ENCODE measurements at places on chromosomes 13 and 19.

- no peak for DNase-seq
These were observed 526.2 kb downstream of the SUCLA2 start for GRCh38 chr13:47474839-47475238.

DNA sequence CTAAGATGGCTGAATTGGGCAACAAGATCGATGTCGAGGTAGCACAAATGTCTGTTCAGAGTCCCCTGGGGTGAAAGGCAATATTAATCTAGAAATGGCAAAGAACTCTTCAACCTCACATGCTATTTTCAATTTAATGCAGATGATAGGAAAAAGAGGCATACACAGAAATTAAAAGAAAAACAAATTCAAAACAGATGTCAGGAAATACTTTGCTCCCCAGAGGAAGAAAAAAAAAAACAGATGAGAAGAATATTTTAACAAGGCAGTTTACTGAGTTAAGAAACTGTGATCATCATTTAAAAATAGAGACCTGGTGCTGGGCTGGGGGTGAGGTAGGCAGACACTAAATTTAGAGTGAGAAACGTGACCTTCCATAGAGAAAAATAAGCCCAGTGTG lies 421.9 kb upstream of the ARGLU1 start:
- DNase-seq, result no peak

DNA sequence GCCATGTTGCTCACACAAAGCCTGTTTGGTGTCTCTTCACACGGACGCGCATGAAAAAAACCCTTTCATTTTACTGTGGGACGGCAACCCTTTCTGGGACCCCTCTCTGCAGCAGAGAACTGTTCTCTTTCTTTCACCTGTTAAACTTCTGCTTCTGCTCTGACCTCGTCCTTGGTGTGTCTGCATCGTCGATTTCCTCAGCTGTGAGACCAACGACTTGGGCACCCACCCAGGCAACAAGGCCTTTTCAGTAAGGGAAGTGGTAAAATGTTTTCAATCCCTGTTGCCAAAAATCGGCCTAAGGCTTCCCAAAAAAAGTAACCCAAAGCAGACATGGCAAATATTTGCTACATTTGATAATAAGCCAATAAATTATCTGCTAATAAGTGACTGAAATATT lies 515.3 kb downstream of the IRS2 start:
- DNase-seq, result no peak

DNA sequence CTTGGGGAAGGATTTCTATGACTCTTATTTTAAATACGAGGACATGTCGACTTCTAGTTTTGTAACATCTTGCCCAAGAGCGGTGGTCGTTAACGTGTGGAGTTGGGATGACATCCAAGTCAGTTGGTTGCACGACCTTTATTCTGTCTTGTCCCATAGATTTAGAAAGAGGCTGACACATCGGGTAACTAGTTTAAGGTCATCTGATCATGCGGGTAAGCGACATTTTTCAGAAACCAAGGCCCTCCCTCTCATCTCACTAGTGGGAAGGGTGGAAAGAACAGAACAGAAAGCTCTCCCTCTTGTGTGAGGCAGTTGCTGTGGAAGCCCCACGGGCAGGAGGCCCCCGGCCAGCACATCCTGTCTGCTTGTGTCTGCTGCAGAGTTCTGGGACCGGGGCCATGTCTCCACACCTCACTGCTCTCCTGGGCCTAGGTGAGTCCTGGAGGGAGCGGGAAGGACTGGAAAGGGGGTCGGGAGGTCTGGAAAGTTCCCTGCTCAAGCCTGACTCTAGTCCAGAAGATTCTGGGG lies at the start of gene LAIR2:
TSS of gene LAIR2 (plus strand) at position 314 of the 531 bp plus-strand sequence. CDS start at position 402, 88 bp downstream.
- no peak for DNase-seq

DNA sequence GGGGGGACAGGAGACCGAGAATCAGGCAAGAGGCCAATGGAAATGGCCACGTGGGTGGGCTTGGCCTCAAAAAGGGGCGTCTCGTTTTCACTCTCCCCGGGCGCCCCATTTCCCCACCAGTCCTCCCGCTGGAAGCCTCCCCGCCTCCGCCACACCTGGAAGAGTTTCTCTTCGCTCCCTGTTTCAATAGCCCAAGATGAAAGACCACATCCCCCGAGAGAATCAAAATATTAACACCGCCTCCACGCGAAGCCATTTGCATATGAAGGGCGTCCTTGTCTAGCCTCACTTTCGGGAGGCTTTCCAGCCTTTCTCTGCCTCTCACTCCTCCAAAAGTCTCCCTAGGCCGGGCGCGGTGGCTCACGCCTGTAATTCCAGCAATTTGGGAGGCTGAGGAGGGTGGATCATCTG lies 691 bp upstream of the OLFM2 start:
- DNase-seq, result no peak

DNA sequence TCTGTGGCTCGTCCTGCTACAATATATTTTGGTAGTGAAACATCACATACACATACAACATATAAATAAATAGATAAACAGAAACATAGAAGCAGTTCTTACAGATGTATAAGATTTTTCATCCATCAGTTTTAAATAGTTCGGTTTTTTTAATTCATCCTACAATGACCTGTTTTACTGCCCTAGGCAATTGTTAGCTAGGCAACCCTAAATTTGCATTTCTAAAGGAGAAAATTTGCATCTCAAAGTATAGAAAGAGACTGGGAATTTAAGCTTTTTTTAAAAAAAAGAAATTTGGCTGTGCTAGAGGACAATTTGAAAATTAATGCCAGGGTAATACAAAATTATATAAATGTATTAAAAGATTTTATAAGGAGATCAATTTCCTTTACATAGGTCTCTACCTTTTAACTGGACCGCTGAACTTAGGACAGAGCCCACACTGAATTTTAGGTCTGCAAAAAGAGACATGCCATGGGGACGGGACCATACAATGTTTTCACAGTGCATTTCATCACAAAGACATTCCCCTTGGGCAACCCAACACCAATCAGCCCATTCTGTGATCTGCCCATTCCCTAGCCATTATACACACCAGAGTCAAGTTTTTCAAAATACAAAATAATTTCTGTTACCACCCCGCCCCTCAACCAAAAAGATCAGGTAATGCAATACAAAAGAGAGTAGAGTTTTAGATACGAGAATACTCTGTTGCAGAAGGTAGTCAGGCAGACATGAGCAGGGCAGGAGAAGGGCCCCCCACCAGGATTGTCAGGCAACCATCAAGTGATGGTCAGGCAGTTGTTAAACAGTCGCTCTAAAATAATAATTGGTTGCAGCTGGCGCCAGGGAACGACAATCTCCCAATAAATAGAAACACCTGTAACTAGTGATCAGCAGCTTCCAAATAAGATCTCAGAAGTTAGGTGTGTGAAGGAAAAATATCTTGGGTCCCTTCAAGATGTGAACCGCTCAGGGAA lies 299.7 kb upstream of the SGCG start:
- no peak for DNase-seq

DNA sequence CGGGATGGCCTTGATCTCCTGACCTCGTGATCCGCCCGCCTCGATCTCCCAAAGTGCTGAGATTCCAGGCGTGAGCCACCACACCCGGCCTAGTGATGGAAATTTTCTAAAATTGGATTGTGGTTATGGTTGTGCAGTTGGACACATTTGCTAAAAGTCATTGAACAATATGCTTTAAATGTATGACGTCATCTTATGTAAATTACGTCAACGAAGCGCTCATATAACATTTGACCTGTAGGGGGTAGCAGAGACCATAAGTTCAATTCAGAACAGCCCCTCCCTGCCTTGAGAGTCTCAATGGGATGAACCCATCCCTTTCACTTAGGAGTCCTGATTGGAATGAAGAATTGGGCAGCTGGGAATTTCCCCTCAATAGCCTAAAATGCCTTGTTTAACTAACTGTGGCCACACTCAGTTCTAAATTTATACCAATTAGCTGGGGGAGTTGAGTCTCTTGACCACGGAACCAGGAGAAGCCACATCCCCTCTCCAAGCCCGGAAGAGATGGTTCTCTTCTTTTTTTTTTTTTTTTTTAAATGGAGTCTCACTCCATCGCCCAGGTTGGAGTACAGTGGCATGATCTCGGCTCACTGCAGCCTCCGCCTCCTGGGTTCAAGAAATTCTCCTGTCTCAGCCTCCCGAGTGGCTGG lies 15.2 kb upstream of the TLE6 start:
- DNase-seq, result peak; percentile 46

DNA sequence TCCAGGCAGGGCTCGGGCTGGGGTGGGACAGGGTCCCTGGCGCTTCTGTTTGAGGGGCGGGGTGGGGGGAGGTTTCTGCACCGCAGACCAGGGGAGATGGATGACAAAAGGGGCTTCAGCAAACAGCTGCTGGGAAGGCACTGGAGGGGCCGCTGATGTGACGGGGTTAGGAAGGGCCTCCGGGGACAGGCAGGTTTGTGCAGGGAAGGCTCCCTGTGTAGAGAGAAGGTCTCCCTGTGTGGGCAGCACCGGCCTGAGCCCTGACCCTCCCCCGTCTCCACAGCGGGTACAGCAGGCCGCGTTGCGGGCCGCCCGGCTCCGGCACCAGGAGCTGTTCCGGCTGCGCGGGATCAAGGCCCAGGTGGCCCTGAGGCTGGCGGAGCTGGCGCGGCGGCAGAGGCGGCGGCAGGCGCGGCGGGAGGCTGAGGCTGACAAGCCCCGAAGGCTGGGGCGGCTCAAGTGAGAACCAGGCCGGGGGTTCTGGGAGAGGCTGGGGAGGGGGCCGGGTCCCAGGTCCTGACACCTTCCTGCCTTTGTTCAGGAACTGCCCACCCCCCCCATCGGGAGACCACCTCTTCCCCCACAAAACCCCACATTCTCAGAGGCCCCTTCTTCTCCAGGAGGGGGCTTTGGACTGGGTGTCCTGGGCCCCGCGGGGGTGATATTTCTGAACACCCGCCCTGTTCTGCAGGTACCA lies 9.9 kb downstream of the NOP53 start:
- DNase-seq, result no peak

GRCh38 chr19:7658219-7658686 lies 10.6 kb upstream of the RETN start:
- peak; percentile 17 for DNase-seq

DNA sequence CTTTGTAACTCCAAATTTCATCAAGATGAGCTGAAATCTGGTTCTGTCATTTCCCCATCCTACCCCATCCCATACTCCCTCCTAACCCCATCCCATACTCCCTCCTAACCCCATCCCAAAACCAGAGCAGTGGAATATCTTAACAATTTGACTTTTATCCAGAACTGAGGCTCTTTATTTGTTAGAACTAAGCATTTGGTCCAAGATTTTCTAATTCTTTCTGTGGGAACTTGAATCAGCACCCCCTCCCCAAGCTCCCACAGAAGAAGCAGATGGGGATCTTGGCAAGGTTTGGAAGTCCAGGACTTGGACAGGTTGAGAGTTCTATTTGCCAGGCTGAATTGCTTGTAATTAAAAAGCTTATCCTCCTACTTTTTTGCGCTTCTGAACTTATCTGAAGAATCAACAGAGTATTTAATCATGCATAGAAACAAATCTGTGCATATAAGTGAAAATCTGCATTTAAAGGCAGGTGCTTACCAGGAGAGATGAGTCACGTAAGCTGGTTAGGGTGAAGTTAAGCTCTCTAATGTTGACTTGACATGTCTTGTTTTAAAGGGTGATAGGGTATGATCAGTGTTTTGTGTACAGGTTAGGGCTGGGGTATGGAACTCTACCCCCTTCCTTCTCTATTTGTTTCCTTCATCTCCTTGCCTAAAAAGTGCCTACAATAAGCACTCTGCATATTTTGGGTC lies 111.1 kb downstream of the COG6 start:
- DNase-seq, result no peak
